ENCODE measurements at places on chromosomes 6 and 20.

GRCh38 chr20:14553774-14554534 lies 216.5 kb upstream of the FLRT3 start:
- DNase-seq: no peak

DNA sequence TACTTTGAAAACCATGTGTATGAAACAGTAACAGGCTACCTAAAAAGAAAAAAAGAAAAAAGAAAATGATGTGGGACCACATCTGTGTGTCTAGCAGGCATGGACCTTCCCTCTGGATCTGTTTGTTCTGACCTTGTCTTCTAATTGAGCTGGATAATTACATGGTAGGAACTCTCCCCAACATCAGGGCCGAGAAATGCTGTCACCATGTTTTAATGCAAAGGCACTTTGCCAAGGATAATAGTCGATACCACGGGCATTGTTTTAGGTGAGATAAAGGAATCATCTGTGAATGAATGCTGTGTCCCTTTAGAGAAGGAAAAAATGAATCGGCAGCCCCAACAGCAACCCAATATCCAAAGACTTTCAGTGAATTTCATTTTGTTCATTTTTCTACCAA lies 149.1 kb downstream of the ZDHHC14 start:
- DNase-seq: no peak

DNA sequence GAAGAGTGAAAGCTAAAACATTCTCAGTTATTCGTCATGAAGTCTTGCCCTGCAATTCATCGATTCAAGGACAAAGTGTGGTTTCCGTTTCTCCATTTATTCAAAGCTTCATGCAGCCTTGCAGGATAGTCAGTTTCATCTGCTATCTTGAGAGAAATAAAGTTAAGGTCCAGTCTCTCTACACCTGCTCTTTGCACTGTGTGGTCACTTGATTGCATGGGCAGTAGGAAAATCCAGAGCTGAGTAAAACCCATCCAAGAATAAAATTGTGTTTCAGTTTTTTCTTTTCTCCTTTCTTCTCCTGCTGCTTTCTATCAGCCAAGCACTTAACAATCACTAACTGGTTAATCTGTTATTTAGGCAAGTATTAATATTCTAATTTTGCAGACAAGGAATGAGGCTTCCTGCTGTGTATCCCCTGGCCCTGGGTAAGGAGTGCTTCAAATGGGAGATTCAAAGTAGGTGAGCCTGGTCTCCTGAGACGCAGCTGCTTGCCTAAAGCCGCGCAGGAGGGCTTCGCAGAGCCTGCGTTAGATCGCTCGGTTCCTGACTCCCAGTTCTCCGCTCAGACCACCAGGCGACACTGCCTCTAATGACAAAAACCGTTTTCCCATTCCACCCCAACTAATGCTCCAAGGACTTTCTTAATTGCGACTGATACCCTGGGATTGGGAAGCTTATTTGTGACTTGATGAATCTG lies 808.3 kb downstream of the TFAP2A start:
- no peak for DNase-seq

DNA sequence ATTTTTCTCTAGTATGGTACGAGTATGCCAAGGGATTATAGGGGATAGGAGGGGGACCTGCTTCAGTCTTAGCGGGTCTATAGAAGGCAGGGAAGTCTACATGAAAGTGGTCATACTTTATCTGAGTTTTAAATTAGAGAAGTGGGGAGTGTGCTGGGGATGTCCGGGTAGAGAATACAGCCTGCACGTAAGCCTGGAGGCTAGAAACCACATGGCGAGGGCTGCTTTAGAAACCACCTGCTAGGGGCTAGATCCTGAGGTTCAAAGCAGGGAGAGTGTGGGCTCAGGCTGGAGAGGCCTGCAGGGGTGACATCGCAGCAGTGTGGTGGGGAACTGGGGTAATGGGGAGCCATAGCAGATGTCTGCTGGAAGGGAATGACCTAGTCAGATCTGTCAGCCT lies 85.2 kb downstream of the VEGFA start:
- DNase-seq: no peak

GRCh38 chr6:55617272-55617671 lies 38.3 kb upstream of the HMGCLL1 start:
- DNase-seq: no peak

- DNase-seq: no peak
Observed at GRCh38 chr6:122995921-122996793, at the start of gene CLVS2. TSS of gene CLVS2 (plus strand) at chr6:122996235. CDS start at chr6:122997778, 1,543 bp downstream.

DNA sequence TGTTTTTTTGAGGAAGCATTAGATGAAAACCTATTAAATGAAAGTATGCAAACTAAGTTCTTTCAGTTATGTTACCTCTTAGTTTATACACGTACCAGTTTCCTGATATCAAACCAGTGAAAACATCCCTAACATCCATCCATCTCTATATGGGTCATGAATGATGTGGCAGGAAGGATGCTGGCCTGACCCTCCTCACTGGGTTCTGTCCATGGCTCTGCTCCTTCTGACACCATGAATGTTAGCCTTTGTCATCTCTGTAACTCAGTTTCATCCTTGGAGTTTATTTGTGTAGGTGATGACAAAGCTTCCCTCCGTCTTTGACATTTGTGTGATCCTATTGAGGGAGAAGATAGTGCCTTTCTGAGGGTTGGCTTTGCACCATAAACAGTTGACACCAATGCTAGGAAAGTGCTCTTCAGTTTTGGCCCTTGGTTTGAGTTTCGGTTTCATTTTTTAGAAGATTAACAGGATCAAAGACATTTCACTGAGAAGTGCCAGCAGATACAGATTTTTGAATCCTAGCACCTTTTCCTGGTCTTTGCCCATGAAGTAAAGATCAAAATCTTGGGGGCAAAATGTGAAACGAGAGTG lies 72.0 kb upstream of the SCGN start:
- DNase-seq: no peak

DNA sequence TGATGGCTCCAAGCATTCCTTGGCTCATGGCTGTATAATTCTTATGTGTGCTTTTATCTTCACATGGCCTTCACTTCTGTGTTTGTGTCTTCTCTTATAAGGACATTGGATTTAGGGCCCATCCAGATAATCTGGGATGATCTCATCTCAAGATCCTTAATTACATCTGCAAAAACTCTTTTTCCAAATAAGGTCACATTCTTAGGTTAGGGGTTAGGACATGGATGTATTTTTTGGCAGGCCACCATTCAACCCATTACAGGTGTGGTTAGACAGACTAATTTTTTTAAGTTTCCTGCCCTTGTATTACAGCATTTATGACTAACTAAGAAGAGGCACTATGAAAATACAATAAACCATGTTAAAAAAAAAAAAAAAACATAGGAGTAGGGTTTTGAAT lies 254.0 kb downstream of the TPBG start:
- no peak for DNase-seq

GRCh38 chr20:10201321-10201870 lies 17.2 kb upstream of the SNAP25 start:
- no peak for DNase-seq
